Cortex of kidney (tissue), 1 donor: ENCODE measurements at places on chromosomes 4 and X.

GRCh38 chr4:17376205-17376604 lies 135.7 kb downstream of the QDPR start:
- DNase-seq: no peak

DNA sequence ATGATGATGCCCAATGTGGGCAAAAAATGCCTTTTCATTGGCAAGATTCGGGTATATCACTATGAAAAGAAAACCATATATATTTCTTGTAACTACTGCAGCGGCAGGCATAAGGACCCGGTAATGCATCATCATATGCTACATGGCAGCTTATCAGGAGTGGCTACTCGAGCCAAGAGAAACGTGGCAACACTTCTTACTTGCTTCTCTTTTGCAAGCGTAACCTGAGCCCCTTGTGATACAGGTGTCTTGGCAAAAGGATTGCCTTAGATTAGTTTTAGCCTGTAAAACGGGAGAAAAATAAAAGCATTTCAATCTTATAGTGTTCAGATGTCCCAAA lies 280.3 kb downstream of the SPRY1 start:
- DNase-seq: no peak

GRCh38 chr4:1078490-1078889 lies 34.9 kb downstream of the RNF212 start:
- no peak for DNase-seq

GRCh38 chr4:70623323-70623722 lies 5.2 kb upstream of the ENAM start:
- DNase-seq: no peak

DNA sequence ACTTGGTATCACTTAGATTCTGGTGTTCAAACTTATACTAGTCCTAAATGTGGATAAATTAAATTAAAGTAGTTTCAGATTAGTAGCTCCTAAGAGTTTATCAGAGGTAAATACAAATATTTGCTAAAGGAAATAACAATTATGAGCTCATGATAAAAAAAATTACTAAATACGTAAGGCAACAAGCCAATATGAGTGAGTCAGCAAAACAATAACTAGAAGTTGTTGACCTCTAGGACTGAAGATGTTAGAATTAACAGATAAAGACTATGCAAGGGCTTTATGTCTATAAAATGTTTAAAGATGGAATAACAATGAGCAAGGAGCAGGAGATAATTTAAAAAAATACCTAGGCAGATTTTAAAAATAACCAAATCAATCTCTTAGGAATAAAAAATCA lies 195.8 kb downstream of the CLCN4 start:
- no peak for DNase-seq

- DNase-seq: no peak
Measured at GRCh38 chr4:124573056-124573455, 139.5 kb downstream of the ANKRD50 start.

DNA sequence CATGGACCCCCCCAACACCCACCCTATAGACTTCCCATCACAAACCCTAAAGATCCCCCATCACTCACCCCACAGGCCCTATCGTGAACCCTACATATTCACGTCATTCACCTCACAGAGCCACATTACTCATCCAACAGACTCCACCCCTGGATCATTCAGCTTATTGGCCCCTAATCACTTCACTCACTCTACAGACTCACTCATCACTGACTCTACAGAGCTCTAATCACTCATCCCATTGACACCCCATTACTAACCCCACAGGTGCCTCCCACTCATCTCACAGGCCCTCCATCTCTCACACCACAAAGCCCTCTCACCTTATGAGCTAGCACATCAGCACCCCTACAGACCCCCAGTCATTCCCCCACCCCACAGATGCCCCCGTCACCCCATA lies 6.3 kb upstream of the TBC1D25 start:
- DNase-seq: no peak

DNA sequence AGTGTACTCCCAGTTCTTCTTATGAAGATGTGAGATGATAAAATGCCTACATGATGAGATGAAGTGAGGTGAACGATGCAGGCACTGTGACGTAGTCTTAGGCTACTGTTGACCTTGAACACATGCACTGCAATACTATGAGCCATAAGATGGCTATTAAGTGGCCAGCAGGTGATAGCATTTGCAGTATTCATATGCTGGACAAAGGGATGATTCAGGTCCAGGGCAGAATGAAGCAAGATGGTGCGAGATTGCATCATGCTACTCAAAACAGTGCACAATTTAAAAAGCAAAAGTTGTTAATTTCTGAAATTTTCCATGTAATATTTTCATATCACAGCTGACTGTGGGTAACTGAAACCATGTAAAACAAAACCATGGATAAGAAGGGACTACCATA lies 781.4 kb downstream of the PCDH18 start:
- no peak for DNase-seq

DNA sequence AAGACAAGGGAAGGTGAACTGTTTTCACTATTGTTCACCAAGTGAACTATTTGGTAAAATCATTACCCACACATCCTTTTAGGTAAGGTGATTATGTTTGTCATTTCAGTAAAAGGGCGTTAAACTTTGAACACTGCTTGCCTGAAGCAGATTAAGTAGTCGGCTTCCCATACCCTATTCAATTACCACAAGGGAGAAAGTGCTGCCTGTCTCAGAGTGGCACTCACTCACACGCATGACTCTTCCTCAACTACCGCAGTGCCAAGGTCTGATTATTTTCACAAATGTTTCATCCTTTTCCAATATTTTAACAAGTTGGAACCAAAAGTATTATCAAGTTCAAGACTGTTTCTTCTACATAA lies 11.0 kb downstream of the VEGFC start:
- DNase-seq: no peak

- DNase-seq: no peak
Measured at GRCh38 chr4:117549524-117549923, 464.1 kb upstream of the TRAM1L1 start.

DNA sequence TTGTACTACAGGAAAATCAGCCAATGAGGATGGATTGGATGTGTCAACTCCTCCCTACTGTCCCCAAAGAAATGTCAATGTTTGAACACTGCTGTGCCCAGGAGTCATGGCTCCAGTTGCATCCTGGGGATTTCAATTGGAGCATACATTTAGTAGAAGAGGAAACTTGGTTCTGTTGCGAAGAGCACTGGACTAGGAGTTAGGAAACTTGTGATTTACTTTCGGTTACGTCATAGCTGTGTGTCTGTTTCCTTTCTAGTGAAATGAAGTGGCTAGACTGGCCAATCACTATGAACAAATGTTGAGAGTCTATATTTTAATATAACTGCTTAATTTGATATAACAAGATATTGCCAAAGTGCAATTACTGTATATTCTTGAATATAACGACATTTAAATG lies 35.2 kb downstream of the ARL9 start:
- no peak for DNase-seq

GRCh38 chr4:76969495-76969894 lies 19.9 kb downstream of the SEPTIN11 start:
- no peak for DNase-seq

- no peak for DNase-seq
Measured at GRCh38 chr4:16807355-16807754, 91.1 kb downstream of the LDB2 start.

DNA sequence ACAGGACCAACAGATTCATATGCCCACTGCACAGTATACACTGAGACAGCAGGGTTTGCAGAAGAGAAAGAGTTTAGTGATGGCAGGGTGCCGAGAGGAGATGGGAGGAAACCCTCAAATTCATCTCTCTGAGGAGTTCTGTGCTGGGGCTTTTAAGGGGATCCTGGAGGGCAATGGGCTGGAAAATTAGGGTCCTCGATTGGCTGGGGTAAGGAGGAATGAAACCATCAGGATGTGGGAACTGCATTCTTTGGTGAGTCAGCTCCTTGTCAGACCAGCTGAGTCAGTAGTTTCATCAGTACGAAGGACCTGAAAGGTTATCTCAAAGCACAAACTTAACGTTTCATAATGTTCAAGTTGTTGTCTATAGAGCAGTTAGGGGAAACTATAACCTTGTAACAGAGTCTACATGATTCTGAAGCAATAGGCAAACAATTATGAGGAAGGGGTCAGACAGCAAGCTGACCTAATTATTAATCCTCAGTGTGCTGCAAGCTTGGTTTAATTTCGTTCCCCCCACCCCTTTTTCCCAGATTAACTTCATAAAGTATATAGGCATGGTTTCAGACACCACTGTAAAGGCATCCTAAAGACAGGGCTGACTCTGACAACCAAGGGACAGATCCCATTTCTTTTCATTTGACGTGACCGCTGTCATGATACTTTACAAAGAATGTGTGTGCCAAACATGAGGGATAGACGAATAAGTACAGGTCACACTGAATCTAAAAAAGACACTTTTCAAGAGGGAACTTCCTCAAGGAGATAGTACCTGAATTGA lies 1.5 kb upstream of the MSMO1 start:
- DNase-seq: no peak

DNA sequence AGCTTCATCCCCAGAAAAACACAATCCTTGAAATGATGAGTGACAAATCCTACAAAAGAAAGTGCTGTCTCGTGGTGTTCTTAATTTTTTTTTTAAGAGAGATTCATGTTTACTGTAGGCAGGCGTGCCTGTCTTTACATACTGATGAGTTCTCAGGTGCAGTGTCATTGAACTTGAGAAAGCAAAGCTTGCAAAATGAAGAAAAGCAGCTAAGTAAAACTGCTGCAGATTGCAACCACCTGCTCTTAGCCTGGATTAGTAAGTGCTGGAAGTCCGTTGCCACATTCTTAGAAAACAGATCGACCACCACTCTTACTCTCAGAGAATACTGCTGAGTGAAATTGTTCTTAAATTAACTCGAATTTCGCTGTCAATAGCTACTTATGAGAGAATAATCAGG lies 854.6 kb downstream of the TRIML1 start:
- DNase-seq: no peak
